ENCODE measurements at places on chromosomes 5 and 9.
A peak's percentile ranks its signal among the peaks of the same experiment; 100 is the strongest.

GRCh38 chr5:60668686-60669304, 31.2 kb downstream of the DEPDC1B start:
- DNase-seq: no peak

- peak; percentile 60 for DNase-seq
Measured at GRCh38 chr9:79264511-79265355, 307.0 kb upstream of the TLE4 start.

GRCh38 chr5:84306601-84307000, 78.1 kb downstream of the EDIL3 start:
- DNase-seq: no peak

- DNase-seq: no peak
Measured at GRCh38 chr5:155402927-155403640, 389.5 kb downstream of the KIF4B start.

DNA sequence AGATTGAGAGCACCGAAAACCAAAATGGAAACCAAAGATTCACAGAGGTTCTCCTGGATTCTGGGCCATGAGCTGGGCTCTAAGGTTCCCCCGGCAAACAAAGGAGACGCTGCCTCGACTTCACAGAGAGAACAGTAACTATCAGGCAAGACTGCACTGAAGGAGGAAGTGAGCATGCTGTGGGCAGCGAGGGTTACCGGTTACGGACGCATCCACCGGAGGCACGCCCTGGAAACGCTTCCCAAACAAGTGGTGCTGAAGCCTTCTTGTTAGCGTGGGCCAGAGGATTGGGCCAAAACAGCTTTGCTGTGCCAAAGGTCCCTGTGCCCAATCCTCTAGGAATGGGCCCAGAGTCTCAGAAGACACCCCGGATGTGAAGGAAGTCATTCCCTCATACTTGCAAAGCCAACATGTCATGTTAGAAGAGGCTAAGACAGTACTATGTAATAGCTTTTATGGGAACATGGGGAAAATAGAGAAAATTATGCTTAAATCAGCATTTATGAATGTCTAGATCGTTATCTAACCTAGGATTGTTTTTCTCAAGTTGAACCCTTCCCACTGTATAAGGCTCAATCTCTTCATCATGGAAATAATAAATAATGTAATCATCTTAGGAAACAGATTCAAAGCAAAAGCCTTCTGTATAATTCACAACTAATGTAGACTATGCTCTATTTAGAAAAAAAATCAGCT, 145.4 kb downstream of the GABBR2 start:
- DNase-seq: no peak

DNA sequence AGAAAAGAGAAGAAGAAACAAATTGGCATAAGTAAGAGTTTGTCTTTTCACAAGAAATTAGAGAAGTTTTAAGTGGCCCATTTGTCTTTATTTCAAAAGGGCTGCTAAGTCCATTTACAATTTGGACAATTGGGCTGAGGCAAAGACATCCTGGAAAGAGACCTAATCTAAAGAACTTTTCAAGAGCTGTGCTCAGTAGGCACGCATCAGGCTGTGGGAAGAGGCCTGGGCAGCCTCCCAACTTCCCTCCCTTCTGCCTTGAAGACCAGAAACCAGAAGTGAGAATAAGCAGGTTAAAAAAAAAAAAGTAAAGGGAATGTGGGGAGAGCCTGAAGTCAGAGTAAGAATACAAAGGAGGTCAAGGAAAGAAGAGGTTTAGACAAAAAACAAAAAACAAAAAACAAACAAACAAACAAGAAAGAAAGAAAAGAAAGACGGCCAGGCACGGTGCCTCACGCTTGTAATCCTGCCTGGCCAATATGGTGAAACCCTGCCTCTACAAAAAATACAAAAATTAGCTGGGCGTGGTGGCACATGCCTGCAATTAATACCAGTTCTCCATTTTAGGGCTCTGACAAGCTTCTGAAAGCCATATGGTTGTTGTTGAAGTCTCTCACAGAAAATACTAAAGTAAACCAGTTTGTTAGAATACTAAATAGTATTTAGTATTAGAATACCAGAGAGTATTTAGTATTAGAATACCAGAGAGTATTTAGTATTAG, 48.0 kb upstream of the CEP78 start:
- DNase-seq: no peak

- no peak for DNase-seq
Measured at GRCh38 chr5:168788107-168788506, 208.9 kb upstream of the PANK3 start.

DNA sequence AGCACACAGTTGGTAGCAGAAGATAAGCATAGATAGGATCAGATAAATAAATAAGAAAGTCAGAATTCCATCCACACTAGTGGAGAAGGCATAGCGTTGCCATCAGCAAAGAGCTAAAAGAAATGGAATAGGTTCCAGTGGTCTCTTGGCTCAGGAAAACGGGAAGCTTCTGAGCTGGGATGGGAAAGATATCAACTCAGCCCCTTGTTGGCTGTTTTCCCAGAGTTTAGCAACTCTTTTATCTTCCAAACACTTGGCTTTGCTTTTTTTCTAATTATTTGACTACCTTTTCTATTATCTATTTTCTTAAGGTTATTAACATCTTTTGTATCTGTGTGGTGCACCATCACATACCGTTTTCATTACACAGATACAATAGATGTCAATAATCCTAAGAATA, 445.7 kb upstream of the TRPC7 start:
- DNase-seq: no peak

GRCh38 chr9:35944173-35944572, 13.8 kb downstream of the OR2S2 start:
- DNase-seq: no peak

GRCh38 chr5:81183811-81184748, 49.0 kb upstream of the CKMT2 start:
- peak; percentile 78 for DNase-seq

GRCh38 chr5:145683431-145683830, 151.7 kb downstream of the PRELID2 start:
- DNase-seq: no peak

GRCh38 chr5:87775228-87775627, 362.5 kb upstream of the CCNH start:
- no peak for DNase-seq

DNA sequence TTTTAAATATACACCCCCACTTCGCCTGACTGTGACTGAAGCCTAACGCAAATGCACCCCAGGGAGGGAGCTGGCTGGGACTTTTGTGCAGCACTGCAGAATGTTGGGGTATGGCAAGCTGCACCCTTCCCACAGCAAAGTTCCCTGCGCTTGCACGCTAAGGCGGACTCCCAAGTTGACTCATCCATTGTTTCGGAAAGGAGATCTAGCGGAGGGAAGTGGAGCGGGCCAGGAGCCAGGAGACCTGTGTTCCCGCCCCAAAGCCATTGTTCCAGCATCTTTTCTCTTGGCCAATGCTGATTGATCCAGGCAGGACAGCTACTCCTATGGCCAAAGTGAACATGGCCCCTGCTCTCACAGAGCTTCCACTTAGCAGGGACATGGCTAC, 202.9 kb downstream of the AOPEP start:
- no peak for DNase-seq

DNA sequence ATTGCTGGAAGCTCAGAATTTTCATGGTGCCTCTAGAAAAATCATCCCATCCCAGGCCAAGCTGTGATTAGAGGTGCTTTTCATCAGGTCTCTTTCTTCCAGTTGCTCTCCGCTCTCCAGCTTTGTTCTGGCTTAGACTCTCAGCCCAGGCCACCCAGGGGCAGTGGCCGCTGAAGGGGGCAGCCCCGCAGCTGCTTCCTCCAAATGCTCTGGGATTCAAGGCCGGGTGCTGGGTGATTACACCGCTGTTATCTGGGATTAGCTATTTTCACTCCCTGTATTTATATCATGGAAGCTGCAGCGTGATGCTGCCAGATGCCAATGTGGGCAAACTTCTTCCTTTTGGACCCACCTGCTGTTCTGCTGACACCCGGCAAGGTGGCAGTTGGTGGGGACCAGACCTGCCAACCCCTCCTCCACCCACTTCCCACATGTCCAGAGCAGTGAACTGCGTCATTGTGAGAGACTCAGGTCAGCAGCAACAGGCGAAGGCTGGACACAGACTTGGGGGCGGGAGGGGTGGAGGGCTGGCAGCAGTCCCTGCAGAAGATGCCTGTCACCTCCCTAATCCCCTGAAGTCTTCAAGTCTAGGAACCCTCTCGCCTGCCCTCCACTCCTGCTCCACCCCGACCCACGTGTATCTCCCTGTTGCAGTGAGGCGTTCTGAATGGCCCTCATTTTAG, 33.9 kb upstream of the NKX2-5 start:
- no peak for DNase-seq

DNA sequence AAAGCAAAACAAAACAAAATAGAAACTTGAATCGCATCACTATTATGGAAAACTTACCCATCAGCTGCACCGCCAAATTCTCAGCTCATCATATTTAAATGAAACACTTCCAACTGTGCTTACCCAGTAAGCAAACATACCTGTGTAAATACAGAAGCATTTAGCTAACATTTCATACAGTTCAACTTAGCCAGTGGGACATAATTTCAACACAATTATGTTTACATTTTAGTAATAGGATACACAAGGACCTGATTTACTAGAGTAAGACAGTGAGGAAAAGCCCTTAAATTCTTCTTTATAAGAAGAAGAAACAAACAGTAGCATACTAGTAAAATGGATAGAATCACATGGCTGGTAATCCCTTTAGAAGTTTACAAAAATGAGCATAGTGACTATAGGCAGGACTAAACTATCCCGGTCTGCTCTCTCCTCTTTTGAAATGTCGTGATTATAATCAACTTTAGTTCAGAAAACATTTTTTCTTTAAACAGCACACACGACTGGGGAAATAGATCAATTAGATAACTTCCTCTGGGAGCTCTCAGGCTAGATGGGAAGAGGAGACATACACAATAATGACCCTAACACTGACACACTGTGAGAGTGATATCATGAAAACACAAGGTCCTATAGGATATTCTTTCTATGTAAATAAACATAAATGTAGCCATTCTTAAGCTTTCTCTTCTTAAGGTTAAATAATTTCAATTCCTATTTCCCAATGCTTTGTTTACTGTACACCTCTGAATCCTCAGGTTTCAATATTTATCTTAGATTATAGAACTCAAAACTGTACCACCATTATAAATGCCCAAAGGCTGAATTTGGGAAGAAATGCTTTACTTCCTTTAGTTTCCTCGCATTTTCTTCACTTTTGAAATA, 15.9 kb upstream of the CDC20B start:
- DNase-seq: peak; percentile 32

- DNase-seq: no peak
Measured at GRCh38 chr9:121750259-121750714, 98.9 kb downstream of the DAB2IP start.

DNA sequence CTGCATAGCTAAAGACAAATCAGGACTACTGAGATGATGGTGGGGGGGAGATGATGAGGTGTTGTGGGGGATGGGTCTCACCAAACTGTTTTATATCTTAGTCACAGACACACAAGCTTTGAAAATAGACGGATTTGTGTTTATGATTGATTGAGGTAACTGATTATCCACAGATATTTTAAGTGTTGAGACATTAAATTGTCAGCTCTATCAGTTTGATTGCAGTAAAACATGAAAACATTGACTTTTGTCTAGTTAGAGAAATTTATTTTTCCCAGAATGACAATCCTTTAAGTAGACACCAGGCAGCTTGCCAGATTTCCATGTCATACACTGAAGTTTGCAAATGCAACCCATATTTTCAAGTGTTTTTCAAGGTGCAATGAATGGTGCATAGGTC, 149.8 kb downstream of the NR2F1-AS1 start:
- DNase-seq: no peak

GRCh38 chr5:134541736-134542376, 16.4 kb downstream of the JADE2 start:
- DNase-seq: no peak

DNA sequence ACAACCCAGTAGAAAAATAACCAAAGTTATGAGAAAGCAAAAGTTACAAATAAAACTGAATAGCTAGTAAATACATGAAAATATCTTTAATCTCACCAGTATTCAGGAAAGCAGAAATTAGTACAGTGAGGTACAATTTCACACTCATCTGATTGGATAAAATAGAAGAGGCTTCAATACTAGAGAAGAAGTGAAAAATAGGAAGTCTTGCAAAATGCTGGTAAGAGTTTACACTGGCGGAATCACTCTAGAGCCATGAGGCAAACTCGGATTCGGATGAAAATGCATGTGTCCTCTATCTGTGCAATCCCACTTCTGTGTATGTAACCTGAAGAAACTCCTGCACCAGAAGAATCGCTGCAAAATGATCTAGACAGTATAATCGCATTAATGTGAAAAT, 128.9 kb downstream of the CCDC192 start:
- DNase-seq: no peak

Data from NCI-H1930 (cell line).